NCI-H2081 (cell line): ENCODE measurements at places on chromosomes 6 and 20.

- peak; percentile 30 for DNase-seq
Observed at GRCh38 chr6:107114926-107115694, at the start of gene BEND3. TSS of gene BEND3 (minus strand) at chr6:107115515. CDS start at chr6:107099285, 16,230 bp downstream.

- DNase-seq, result no peak
Observed at GRCh38 chr20:47727170-47727880, 58.0 kb downstream of the SULF2 start.

DNA sequence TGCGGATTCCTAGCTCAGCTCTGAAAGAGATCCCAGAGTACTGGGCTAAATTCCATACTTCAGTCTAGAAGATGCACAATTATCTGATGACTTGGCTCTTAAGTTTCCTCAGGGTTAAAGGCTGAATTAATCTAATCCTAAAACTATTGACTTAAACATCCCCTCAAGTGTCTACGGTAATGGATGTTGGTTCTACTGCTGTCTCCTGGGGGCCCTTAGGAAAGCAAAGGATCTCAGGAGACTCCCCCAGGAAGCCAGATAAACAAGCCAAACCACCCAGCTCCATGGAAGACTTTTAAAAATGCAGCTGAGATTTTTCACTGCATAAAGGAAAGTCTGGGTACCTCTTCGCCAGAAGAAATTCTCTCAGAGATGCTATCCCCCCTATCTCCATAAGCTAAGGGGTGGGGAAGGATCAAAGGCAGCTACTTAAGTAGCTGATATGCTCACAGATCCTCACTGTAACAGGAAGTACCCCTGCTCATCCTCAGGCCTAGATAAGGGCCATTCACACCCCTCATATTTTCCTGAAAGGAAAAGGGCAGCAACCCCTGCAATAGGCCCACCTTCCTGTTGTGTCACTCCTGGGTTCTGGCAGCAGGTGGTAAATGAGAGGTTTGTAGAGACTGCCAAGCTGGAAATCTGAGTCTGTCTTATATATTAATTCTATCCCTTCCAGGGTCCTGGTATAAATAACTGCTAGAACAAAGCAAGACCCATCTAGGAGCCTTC lies 9.3 kb downstream of the NDRG3 start:
- DNase-seq, result no peak

- DNase-seq, result no peak
Observed at GRCh38 chr20:47289096-47289495, 67.4 kb downstream of the ZMYND8 start.

DNA sequence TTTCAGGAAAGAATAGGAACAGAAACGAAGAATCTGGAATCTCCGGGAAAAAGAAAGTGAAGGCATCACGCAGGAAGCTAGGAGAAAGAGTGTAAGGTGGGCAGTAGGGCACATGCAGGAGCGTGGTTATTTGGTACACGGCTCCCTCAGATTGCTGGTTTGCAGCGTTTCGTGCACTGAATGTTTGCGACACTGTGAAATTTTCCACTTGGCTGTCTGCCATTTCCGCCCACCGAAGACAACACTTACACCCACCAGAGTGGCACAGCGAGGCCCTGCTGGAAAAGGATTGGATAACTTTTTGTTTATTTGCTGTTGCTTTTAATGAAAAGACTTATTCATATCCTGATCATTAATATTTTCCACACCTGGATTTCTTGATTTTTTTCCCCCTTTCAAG lies 248.3 kb downstream of the GMPR start:
- DNase-seq, result no peak

GRCh38 chr6:117231466-117231865 lies 33.9 kb upstream of the VGLL2 start:
- DNase-seq, result no peak

GRCh38 chr6:21971541-21971940 lies 325.3 kb downstream of the PRL start:
- no peak for DNase-seq

DNA sequence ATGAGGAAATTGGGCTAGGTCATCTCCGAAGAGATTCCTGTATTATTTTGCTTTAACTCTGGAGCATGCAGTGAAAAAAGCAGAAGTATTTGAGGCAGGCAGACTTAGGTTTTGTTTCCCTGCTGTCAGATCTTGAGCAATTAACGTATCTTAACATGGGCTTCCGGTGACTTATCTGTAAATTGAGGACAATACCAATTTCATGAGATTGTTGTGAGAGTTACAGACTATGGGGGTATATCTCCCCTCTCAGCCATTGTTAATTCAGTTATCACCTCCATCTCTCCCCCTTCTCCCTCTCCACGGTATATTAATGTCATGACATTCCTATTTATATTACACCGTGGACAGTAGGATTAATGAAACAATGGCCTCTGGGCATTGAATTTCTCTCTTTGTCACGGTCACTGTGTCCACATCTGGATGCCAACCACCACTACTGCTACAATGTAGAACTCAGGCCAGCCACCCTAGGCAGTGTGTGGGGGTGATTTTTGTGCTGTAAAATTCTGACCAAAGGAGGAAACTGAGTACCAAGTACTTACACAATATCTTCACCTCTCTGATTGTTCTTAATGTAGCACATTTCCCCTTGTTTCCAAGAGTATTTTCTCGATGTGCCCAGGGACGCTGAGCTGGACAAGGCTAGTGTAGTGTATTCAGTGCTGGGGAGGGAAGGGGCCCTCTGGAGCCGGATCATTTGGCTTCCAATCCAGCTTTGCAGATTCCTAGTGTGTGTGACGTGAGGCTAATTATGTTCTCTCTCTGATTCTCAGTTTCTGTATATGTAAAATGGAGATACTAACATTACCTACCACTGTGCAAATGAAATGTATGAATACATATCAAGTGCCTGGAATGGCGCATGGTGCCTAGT lies 77.2 kb downstream of the GCNT2 start:
- peak; percentile 50 for DNase-seq

DNA sequence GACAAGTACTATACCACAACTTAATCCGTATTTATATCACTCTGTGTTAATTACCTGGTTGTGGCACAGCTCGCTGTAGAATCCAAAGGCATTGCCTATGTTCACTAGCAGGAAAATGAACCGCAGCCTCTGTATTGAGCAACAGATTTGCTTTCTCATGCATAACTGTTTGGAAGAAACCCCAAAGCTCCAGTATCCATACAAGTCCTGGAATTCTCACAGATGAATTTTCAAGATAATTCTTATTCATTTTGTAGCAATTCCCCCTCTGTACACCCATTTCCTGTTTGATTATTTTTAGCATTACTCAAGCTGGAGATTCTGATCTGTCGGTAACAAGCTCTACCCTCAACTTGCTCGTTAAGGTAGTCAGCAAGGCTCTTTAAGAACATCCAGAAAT lies 63.5 kb downstream of the STMND1 start:
- no peak for DNase-seq

- no peak for DNase-seq
Observed at GRCh38 chr6:7559651-7560385, 18.3 kb downstream of the DSP start.

GRCh38 chr6:135113860-135114259 lies 59.2 kb upstream of the HBS1L start:
- DNase-seq, result no peak
